Sciatic nerve (tissue), 2 donors: ENCODE measurements at places on chromosomes 4 and X. TPM values are rescaled to one million over a fixed set of nuclear protein-coding genes. Genes with fewer than 3 reads are reported as not detected.

The NUDT10 gene
- 2.5 TPM for total RNA-seq

The CXorf49 gene
- total RNA-seq = not detected

The CXCL6 gene
- 2.8 TPM for total RNA-seq

The ZNF732 gene
- 0.53 TPM for total RNA-seq

- no peak for DNase-seq
These were observed 18.6 kb upstream of the SEPSECS start for GRCh38 chr4:25178838-25179261.

- DNase-seq = no peak
These were observed 34.0 kb upstream of the BMP15 start for GRCh38 chrX:50876551-50876950.

DNA sequence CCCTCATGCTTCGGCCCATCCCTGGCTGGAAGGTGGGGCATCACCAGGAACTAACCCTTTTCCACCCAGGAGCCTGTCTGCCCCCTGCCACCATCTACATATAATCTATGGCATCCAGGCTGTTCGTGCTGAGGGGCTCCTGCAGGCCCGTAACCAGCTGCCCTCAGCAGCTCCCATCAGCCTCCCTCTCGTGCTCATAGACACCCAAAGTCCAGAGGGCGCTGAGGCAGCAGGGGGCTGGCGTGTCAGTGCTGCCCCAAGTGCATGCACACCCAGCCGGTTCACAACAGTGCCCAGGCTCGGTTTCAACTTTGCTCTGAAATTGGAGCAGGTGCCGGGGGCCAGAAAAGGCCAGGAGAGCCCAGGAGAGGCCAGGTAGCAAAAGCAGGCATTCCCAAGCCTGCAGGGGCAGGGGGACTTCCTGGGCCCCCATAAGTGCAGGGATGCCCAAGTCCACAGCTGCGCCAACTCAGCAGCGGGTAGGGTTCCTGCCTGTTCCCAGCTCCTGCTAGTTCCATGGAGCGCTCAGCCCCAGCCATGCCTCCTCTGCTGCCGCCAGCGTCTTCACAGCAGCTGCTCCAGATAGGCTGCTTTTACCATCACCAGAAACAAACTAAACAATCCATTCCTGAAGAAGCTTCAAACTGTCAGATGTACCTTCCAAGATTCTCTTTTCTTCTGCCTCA lies 558.2 kb upstream of the GNPDA2 start:
- DNase-seq = no peak

- DNase-seq = no peak
These were observed 876 bp downstream of the KLHL2 start for GRCh38 chr4:165208221-165208652.

DNA sequence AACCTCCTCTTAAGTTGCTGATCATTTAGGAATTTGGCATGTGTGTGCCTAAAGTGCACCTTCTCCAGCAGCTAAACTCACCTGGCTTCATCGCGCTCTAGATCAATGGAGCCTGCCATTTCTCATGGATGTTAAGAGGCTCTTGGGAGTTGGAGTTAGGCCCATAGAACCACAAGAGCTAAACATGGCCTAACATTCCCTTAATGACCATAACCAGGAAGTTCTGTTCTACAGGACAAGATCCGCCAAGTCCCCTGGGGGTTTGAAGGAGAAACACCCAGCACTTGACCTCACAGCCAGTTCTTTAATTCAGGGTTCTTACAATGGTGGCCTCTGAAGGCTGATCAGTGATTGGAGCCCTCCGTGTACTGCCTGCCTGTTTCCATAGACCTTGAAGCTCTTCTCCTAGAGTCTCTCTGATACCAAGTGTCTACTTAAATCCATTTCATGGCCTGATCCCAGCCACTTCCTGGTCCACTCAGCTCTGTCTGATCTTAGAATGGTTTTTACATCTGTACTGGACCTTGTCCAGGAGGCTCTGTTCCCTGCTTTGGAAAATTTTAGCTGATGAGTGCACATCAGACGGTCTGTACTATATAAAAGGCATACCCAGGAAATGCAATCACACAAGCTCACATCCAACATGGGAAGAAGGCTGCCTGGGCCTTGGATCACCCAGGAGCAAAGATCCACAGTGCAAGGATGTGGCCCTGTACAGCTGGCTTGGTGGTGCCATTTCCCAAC lies 45.1 kb downstream of the RPS3A start:
- no peak for DNase-seq

DNA sequence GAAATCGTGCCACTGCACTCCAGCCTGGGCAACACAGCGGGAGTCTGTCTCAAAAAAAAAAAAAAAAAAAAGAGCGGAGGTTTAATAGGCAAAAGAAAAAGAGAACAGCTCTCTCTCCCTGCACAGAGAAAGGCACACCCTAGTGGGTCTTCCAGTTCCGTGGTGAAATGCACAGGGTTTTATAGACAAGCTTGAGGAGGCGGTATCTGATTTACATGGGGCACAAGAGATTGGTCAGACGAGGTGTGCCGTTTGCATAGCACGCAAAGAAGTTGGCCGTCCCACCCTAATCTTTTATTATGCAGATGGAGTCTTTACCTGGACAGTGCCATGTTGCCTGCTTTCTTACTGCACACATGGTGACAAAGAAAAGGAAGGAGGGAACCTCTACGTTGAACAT lies 33.5 kb upstream of the REST start:
- no peak for DNase-seq

GRCh38 chr4:91497892-91498291 lies 805.9 kb upstream of the GRID2 start:
- no peak for DNase-seq

DNA sequence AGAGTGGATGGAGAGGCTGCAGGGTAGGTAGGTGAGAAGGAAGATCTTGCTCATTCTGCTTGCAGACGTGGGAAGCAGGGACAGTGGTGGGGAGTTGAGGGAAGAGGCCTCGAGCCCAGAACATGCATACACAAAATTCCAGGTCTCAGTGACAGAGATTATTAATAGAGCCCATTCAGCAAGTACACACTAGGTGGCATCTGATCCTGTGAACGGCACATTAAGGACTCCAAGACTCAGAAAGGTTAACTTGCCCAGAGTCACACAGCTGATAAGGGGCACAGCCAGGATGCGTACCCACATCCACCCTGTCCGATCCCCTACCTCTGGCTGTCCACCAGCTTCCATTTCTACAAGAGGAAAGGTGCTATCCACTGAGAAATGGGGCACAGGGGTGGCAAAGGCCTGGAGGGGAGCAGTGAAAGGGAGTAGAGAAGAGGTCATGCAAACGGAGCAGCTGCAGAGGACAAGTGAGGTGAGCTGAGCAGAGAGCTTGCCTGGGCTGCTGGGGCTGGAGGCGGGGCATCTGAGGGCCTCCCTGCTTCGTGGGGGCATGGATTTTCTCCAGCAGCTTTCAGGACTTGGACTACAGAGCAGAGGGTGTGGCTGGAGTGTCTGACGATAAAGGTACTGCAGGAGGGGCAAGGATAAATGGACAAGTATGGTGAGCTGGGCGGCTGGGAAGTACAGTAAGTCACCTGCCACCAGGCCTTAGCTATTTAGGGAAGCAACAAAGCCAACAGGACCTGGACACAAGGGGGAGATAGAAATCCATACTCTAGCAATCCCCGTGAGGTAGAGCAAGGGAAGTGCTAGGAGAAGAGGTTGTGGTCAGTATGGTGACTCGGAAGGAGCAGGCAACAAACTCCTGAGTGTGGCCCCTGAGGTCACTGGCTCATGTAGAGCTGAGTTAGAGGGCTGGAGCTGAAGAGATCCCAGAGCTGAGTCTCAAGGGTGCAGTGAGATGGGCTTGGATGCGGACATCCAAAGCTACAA lies 11.2 kb downstream of the IDS start:
- DNase-seq = no peak

- no peak for DNase-seq
These were observed 562 bp downstream of the AKAP17A start for GRCh38 chrX:1591863-1592469.

DNA sequence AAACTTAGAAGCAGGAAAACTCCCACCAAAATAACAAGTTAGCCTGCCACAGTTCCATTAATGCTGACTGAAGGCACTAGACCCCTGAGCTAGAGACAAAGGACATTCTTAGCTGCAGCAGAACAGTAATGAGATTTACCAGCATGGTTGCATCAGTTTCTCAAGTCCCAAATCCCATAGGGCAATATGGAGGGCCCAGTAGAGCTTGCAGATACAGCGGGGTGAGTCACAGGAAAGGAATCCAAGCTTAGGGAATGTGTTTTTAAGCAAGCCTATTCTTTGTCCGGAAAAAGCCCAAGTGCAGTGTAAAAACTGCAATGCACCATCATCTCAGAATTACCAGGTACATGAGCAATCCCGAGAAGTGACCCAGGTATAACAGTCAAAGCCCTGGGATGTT lies 51.3 kb upstream of the EXOC1L start:
- DNase-seq = no peak

- peak; percentile 79 for DNase-seq
These were observed 1.9 kb upstream of the HAUS3 start for GRCh38 chr4:2243681-2244380.
